Endodermal cell (in vitro differentiated cells): ENCODE measurements at places on chromosomes 5 and 9.

- no peak for DNase-seq
Measured at GRCh38 chr9:114460513-114461199, 44.6 kb downstream of the WHRN start.

GRCh38 chr5:172528440-172528839 lies 74.1 kb upstream of the SH3PXD2B start:
- peak; percentile 38 for DNase-seq

- DNase-seq, result peak; percentile 38
Measured at GRCh38 chr9:98563212-98563907, 145.4 kb downstream of the GABBR2 start.

DNA sequence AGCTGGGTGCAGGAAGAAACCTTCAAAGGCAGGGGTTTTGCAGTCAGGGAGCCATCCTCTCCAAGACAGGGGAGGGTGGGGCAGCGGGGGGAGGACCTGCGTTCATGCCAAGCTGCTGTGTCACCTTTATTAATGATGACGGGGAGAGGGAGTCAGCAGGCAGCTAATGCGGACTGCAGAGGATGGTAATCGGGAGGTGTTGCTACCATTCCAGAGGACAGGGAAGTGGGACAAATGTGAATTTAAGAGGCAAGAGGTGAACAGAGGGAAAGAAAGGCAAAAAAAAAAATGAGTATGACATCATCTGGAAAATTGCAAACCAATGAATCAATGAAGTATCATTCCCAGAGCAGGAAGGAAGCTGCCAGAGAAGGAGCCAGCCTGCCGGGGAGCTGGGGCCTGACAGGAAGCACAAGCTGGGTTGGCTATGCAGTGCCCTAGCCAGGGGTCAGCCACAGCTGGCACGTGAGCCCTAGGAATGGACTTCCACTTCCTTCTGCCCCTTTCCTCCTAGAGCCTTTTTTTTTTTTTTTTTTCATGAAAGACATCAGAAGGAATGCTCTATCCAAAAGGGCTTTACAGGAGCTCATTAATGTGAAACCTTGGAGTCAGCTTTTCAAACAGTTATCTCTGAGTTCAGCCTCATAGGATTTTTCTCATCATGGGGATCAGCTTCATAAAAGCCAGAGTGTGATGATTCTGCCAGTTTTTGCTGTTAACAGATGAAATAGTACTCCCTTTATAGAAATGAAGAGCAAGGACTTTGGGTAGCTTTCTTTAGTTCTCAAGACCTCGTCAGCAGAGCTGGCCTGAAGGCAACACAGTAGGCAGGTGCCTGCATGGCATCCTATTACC lies 9.2 kb downstream of the INSYN2B start:
- no peak for DNase-seq

GRCh38 chr5:14413331-14413750 lies 168.3 kb upstream of the OTULINL start:
- no peak for DNase-seq

- no peak for DNase-seq
Measured at GRCh38 chr9:116271340-116271739, 117.7 kb downstream of the PAPPA start.

- DNase-seq, result no peak
Measured at GRCh38 chr5:4613440-4613839, 526.7 kb upstream of the ADAMTS16 start.

GRCh38 chr9:128912270-128912853 lies 8.4 kb upstream of the PHYHD1 start:
- DNase-seq, result peak; percentile 89

DNA sequence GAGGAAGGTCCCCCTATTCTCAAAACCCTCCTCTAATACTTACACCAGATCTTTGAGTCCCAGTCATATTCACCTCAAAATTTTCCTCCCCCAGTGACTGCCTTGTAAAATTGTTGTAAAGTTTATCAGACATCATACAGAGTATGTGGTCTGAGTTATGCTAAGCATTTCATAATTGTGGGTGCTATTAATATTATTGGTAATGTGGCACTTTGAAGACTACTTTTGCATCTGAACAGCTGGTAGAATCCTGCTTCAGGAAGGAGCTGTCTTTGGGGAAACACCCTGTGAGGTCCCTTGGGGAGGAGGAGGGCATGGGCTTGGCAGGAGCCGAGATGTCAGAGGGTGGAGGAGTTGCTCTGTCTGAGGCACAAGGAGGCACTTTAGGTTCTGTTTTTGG lies 164.9 kb upstream of the ZNF618 start:
- DNase-seq, result peak; percentile 27

- no peak for DNase-seq
Measured at GRCh38 chr9:17536027-17536426, 42.8 kb upstream of the SH3GL2 start.

- peak; percentile 94 for DNase-seq
Measured at GRCh38 chr5:150458802-150459557, 9.4 kb upstream of the RPS14 start.

- DNase-seq, result no peak
Measured at GRCh38 chr5:139108063-139108824, 89.9 kb downstream of the SIL1 start.
